ENCODE measurements at places on chromosomes 12 and 14. TPM values are rescaled to one million over a fixed set of nuclear protein-coding genes. Genes with fewer than 3 reads are reported as not detected.
A peak's percentile ranks its signal among the peaks of the same experiment; 100 is the strongest.

Gene GPR132
- not detected for total RNA-seq

DNA sequence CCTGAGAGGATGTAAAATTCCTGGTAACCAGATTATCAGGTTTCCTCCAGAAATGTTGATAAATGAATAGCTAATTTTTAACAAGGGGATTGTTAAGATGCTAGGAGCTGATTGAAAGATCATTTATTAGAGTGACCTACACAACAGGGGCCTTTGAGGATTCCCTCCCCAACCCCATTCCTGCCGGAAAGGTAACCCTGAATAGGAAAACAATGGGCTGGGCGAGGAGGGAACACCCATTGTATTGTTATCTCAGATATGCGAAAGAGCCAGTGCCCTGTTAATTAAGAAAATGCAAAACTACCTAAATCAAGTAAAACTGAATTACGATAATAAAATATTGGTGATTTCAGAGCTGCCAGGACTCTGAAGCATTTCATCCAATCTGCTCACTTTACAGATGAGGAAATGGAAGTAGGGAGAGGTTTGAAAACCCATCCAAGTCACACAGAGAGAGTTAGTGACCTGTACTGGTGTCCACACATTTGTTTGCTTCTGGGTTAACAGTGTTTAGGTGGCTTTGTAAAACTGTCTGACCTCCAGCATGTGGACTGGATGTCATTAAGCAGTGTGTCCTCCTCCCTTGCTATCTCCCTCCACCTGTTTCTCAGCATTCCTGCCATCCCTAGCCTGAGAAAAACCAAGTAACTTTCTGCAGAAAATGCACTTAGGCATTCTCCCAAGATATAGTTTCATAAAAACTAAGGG lies 214.8 kb downstream of the TTC6 start:
- no peaks in the 10 kb centered on the region for H3K27me3 ChIP-seq
- no peak overlapping the region for H3K4me3 ChIP-seq
- peak; percentile 36 for DNase-seq
- H3K4me1 ChIP-seq, result peaks cover 20% of the 10 kb centered on the region
- H3K27ac ChIP-seq, result peak overlapping the region; percentile 64

Gene GRIN2B
- total RNA-seq, result 23.4 TPM

Gene MEG3
- total RNA-seq, result not detected

GRCh38 chr12:47838286-47838931 lies 18.7 kb upstream of the HDAC7 start:
- H3K27me3 ChIP-seq, result no peaks in the 10 kb centered on the region
- DNase-seq, result no peak
- no peak overlapping the region for H3K27ac ChIP-seq
- no peaks in the 10 kb centered on the region for H3K36me3 ChIP-seq
- H3K4me1 ChIP-seq, result peaks cover 5% of the 10 kb centered on the region

GRCh38 chr12:111413442-111414086 lies 7.8 kb downstream of the SH2B3 start:
- H3K36me3 ChIP-seq, result no peaks in the 10 kb centered on the region
- no peaks in the 10 kb centered on the region for H3K27me3 ChIP-seq
- H3K27ac ChIP-seq, result no peak overlapping the region
- no peak overlapping the region for H3K4me3 ChIP-seq
- H3K4me1 ChIP-seq, result no peaks in the 10 kb centered on the region

Measured in Caco-2 (cell line).